Neural crest cell (in vitro differentiated cells): ENCODE measurements at places on chromosomes 16 and 17. TPM values are rescaled to one million over a fixed set of nuclear protein-coding genes. Genes with fewer than 3 reads are reported as not detected.

The TP53TG3F gene
- not detected in 2 replicates for total RNA-seq

The TMEM238L gene
- not detected in 2 replicates for total RNA-seq

The SLFN12L gene
- not detected in 2 replicates for total RNA-seq

The HOXB4 gene
- total RNA-seq: 4.4 and 5.0 TPM in 2 replicates

The UBTF gene
- total RNA-seq: 106 and 108 TPM in 2 replicates

The BICDL2 gene
- total RNA-seq: not detected in 2 replicates

The MYH8 gene
- total RNA-seq: not detected in 2 replicates

The HOXB5 gene
- total RNA-seq: 2.3 and 2.6 TPM in 2 replicates

The KRT33A gene
- not detected in 2 replicates for total RNA-seq

The QPRT gene
- total RNA-seq: 77.3 and 79.5 TPM in 2 replicates

The LLGL1 gene
- total RNA-seq: 93.3 and 99.3 TPM in 2 replicates

GRCh38 chr17:55177159-55177854 lies 87.5 kb upstream of the HLF start:
- H3K4me1 ChIP-seq: no peaks in the 10 kb centered on the region
- peaks cover 27% of the 10 kb centered on the region for H3K36me3 ChIP-seq
- no peaks in the 10 kb centered on the region for H3K27me3 ChIP-seq
- no peak overlapping the region for H3K27ac ChIP-seq
- H3K4me3 ChIP-seq: no peak overlapping the region

GRCh38 chr17:49964769-49965523 lies 4.0 kb upstream of the DLX4 start:
- peaks cover 94% of the 10 kb centered on the region for H3K27me3 ChIP-seq
- no peak for DNase-seq
- no peak overlapping the region for H3K27ac ChIP-seq
- H3K36me3 ChIP-seq: peaks cover 3% of the 10 kb centered on the region
- peaks cover 22% of the 10 kb centered on the region for H3K4me1 ChIP-seq

GRCh38 chr16:82105107-82105506 lies 64.9 kb downstream of the MPHOSPH6 start:
- H3K27me3 ChIP-seq: no peaks in the 10 kb centered on the region
- no peak overlapping the region for H3K27ac ChIP-seq
- no peak for DNase-seq
- no peak overlapping the region for H3K4me3 ChIP-seq
- H3K36me3 ChIP-seq: no peaks in the 10 kb centered on the region

DNA sequence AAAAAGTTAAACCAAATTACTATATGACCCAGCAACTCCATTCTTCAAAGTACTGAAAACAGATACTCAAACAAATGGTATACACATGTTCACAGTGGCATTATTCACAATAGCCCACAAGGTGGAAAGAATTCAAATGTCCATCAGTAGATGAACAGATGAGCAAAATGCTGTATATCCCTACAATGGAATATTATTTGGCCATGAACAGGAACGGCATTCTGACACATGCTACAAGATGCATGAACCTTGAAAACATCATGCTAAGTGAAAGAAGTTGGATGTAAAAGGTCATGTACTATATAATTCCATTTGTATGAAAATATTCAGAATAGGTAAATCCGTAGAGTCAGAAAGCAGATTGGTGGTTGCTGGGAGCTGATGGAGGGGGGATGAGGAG lies 73.5 kb upstream of the XYLT1 start:
- no peak for DNase-seq
- H3K4me1 ChIP-seq: no peaks in the 10 kb centered on the region
- no peak overlapping the region for H3K4me3 ChIP-seq
- H3K27me3 ChIP-seq: no peaks in the 10 kb centered on the region
- H3K36me3 ChIP-seq: no peaks in the 10 kb centered on the region
- no peak overlapping the region for H3K27ac ChIP-seq

DNA sequence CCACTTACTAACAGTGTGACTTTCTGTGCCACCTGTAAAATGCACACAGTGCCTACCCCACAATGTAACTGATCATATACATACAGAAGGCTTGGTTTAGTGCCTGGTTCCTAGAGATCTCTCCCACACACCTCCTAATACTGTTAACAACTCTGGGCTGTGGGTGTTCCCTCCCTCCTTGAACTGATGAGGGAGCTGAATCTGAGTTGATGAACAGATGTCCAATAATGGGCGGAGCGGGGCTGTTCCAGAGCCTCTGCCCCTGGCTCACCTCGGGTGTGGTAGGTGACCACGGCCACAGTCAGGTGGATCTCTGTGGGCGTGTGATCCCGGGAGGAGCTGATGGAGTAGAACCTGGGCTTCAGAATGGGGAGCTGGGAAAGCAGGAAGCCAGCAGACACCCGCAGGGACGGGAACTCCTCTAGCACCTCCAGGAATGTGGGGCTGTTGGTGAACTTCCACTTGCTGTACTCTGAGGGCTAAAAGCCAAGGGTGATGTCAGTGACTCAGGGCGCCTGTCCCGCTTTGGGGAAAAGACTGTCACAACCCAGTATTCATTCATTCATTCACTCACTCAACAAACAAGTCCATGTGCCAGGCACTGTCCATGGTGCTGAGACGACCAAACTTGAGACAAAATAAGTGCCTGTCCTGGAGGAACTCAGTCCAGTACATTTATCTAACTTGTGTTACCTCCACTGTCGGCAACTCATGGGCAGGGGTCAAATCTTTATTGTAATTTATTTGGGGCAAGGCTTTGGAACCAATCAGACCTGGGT lies 37.6 kb downstream of the NOS2 start:
- H3K27me3 ChIP-seq: no peaks in the 10 kb centered on the region
- H3K4me3 ChIP-seq: no peak overlapping the region
- DNase-seq: no peak
- H3K4me1 ChIP-seq: no peaks in the 10 kb centered on the region
- H3K27ac ChIP-seq: no peak overlapping the region
- H3K36me3 ChIP-seq: no peaks in the 10 kb centered on the region

DNA sequence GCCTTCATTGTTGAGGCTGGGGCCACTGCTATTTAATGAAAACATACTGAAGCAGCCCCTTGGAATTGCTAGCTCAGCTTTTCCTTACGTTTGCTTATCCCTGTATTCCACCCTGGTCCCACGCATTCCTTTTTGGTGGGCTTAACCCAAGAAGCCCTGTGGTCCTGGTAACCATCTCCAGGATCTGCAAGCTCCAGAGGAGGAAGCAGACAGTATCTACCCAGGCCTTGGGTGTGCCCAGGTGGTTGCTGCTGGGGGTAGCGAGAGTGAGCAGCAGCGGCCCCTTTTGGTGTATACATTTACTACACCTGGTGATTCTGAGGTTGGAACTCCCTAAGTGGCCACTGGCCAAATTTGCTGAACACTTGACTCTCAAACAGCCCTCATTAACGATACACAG lies 97.7 kb downstream of the CBLN1 start:
- H3K27ac ChIP-seq: no peak overlapping the region
- peaks cover 48% of the 10 kb centered on the region for H3K27me3 ChIP-seq
- H3K4me1 ChIP-seq: no peaks in the 10 kb centered on the region
- DNase-seq: peak; percentile 9
- H3K4me3 ChIP-seq: no peak overlapping the region
- H3K36me3 ChIP-seq: no peaks in the 10 kb centered on the region

- H3K27ac ChIP-seq: no peak within 1 kb of the TSS
- no peaks in the 10 kb centered on the region for H3K27me3 ChIP-seq
- peak; percentile 50 for DNase-seq
- peaks cover 22% of the 10 kb centered on the region for H3K36me3 ChIP-seq
- H3K4me3 ChIP-seq: peak within 1 kb of the TSS; percentile 81
These were observed at the start of gene FN3K for GRCh38 chr17:82734987-82735866. TSS of gene FN3K (plus strand) at chr17:82735615. CDS start at chr17:82735637, 22 bp downstream.

DNA sequence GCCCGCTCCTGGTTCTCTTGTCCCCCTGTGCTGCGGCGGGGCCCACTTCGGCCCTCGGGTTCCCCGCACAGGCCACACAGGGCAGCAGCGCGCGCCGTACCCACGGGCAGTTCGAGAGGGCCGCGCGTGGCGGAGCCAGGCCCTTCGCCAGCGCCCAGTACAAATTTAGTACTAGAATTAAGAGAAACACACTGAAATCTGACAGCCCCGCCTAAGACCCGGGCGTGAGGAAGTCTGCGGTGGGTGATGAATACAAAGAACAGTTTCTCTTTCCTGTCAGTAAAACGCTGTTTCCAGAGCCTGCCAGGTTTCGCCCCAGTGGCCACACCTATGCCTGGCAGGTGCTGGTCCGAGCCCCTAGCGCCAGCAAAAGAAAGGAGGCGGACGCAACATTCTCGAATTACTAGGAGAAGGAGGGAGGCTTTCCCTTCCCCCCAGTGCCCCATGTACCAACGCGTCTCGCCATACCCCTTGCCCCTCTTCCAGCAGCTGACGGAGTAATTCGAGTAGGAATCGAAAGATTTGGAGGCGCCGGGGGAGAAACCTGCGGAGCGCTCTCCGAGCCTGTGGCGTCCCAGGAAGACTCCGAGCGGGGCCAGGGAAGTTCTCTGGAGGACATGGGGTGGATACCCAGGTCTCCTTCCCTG lies 591 bp upstream of the SLFN5 start:
- peak overlapping the region; percentile 98 for H3K4me3 ChIP-seq
- H3K4me1 ChIP-seq: peaks cover 24% of the 10 kb centered on the region

- no peaks in the 10 kb centered on the region for H3K4me1 ChIP-seq
- DNase-seq: no peak
- H3K27ac ChIP-seq: no peak overlapping the region
- H3K27me3 ChIP-seq: peaks cover 91% of the 10 kb centered on the region
These were observed 5.7 kb downstream of the OR4D2 start for GRCh38 chr17:58172369-58173071.

- no peak overlapping the region for H3K27ac ChIP-seq
- no peaks in the 10 kb centered on the region for H3K36me3 ChIP-seq
- DNase-seq: no peak
- H3K4me3 ChIP-seq: peak overlapping the region; percentile 47
These were observed 30.2 kb upstream of the ST6GALNAC1 start for GRCh38 chr17:76673729-76674128.

- DNase-seq: no peak
- H3K27ac ChIP-seq: no peak overlapping the region
- H3K4me1 ChIP-seq: peaks cover 14% of the 10 kb centered on the region
- H3K36me3 ChIP-seq: peaks cover 3% of the 10 kb centered on the region
- H3K4me3 ChIP-seq: peak overlapping the region; percentile 93
- no peaks in the 10 kb centered on the region for H3K27me3 ChIP-seq
These were observed 2.8 kb downstream of the ZNF629 start for GRCh38 chr16:30784215-30784614.

DNA sequence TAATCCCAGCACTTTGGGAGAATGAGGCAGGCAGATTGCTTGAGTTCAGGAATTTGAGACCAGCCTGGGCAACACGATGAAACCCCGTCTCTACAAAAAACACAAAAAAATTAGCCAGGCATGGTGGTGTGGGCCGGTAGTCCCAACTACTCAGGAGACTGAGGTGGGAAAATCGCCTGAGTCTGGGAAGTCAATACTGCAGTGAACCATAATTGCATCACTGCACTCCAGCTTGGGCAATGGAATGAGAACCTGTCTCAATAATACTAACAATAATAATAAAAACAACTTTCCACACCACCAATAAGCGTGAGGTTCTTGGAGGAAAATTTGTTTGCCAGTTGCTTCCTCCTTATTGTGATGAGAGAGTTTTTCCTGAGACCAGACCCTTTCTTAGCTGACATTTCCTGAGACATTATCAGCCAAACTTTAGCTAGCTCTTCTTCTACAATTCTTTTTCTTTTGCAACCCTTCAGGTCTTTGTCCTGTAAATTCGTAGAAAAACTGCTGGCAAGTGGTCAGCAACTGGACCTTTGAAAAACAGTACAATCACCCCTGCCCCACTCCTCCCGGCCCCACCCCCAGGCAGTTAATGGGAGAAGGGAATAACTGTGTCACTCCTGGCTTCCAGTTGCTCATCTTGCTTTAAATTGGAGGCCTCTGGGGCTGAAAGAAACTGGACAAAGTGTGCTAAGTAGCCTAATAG lies 3.5 kb upstream of the EZH1 start:
- H3K4me1 ChIP-seq: peaks cover 9% of the 10 kb centered on the region
- H3K36me3 ChIP-seq: peaks cover 2% of the 10 kb centered on the region
- peaks cover 22% of the 10 kb centered on the region for H3K27me3 ChIP-seq
- H3K4me3 ChIP-seq: no peak overlapping the region
- no peak overlapping the region for H3K27ac ChIP-seq

- no peaks in the 10 kb centered on the region for H3K36me3 ChIP-seq
- H3K27me3 ChIP-seq: no peaks in the 10 kb centered on the region
- no peak overlapping the region for H3K27ac ChIP-seq
- no peak overlapping the region for H3K4me3 ChIP-seq
- no peak for DNase-seq
- H3K4me1 ChIP-seq: peaks cover 69% of the 10 kb centered on the region
These were observed 31.5 kb downstream of the ZFHX3 start for GRCh38 chr16:73016488-73016830.

DNA sequence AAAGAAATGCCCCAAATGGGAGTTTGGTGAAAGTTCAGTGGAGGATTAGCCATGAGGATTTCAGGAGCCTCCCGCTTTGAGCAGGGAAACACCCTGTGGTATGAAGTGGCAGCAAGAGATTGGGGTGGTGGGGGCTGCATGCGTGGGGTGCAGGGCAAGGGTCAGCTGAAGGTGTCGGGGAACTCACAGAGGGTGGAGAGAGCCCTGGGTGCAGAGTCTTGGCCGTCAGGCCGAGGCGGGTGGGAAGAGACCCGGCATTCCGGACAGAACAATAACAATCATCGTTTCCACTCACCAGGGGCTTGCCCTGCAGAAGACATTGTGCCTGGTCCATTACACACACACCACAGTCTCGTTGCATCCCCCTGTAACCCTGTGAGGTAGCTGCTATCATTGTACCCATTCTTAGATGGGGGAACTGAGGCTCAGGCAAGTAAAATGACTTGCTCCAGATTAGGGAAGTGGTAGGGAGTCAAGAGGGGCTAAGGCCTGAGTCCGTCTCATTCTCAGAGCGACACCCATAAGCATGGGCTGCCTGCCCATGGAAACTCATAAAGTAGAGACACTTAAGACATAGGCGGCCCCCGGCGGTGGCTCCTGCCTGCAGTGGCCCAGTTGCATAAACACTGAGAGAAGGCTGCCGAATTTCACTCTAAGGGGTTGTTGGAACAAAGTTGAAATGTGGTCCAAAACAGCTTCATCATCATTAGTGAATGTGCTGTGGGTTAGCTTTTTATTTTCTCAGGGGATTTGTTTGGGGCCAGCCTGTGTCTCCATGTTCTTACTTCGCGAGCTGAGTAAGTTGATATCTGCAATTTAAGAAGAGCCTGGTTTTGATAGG lies 93.3 kb downstream of the CMIP start:
- peaks cover 54% of the 10 kb centered on the region for H3K4me1 ChIP-seq
- H3K36me3 ChIP-seq: no peaks in the 10 kb centered on the region
- no peaks in the 10 kb centered on the region for H3K27me3 ChIP-seq
- H3K4me3 ChIP-seq: no peak overlapping the region

DNA sequence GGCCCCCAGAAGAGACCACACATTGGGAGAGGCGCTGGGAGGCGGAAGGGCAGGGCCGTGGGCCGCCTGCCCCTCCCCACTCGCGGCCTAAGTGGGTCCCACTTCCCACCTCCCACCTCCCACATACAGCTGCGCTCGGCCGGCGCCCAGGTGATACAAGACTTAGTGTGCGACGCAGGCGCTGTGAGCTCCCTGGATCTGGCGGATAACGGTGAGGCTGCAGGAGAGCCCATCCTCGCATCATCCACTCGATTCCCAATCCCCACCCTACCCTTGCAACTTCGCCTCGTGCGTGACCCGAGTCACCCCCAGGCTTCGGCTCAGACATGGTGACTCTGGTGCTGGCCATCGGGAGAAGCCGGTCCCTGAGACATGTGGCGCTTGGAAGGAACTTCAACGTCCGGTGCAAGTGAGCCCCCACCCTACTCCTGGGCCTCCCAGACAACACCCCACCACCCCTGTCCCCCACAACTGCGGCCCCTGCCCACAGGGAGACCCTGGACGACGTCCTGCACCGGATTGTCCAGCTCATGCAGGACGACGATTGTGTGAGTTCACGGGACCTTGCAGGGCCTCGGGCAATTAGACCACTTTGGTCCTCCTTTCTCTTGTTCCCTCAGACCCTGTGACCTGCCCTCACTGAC lies 3.9 kb downstream of the CARMIL2 start:
- H3K4me3 ChIP-seq: no peak overlapping the region
- peaks cover 21% of the 10 kb centered on the region for H3K4me1 ChIP-seq
- no peak overlapping the region for H3K27ac ChIP-seq
- H3K36me3 ChIP-seq: no peaks in the 10 kb centered on the region
